ENCODE measurements at places on chromosomes 1 and 21. TPM values are rescaled to one million over a fixed set of nuclear protein-coding genes. Genes with fewer than 3 reads are reported as not detected.
A peak's percentile ranks its signal among the peaks of the same experiment; 100 is the strongest.

GRCh38 chr21:45607909-45608295 is 35.6 kb upstream of the PCBP3 start:
- H3K36me3 ChIP-seq: no peaks in the 10 kb centered on the region
- H3K27ac ChIP-seq: no peak overlapping the region
- no peak overlapping the region for H3K4me3 ChIP-seq
- no peak for DNase-seq

The SMCP gene
- total RNA-seq: not detected

- H3K4me3 ChIP-seq: no peak overlapping the region
- H3K36me3 ChIP-seq: no peaks in the 10 kb centered on the region
- H3K27me3 ChIP-seq: no peaks in the 10 kb centered on the region
- H3K27ac ChIP-seq: no peak overlapping the region
- DNase-seq: no peak
Observed at GRCh38 chr1:211532088-211532444, 40.1 kb upstream of the RD3 start.

- H3K36me3 ChIP-seq: no peaks in the 10 kb centered on the region
- H3K27me3 ChIP-seq: peaks cover 20% of the 10 kb centered on the region
- H3K27ac ChIP-seq: no peak overlapping the region
- no peaks in the 10 kb centered on the region for H3K4me1 ChIP-seq
Observed at GRCh38 chr21:14361958-14362357, 21.0 kb downstream of the HSPA13 start.

DNA sequence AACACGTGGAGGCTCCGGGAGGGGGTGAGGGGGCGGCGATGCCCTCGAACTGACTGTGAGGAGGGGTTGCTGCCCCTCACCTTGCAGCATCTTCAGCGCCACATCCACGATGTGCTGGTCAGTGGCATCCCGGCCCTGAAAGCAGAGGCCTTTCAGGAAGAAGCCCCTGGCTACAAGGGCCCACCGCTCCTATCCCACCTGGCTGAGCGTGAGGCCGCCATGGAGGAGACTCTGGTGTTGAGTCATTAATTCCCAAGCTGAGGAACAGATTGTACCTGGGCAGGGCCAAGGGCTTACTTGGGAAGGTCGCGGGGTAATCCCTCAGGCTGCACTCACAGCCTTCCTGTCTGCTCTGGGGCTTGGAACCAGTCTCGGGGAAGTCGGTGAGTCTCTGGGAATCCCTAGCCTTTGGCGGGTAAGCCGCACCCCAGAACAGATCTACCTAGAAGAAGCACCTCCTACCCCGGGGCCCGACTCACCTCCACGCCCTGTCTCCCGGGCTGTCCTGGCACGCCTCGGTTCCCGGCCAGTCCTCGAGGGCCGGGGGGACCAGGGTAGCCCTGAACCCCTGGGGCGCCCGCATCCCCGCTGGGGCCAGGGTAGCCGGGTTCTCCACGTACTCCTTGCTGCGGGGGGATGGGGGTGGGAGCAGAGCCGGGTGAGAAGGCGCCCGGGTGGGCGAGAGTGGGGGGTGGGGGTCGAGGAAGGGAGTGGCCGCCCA is 13.9 kb downstream of the COL9A2 start:
- H3K36me3 ChIP-seq: no peaks in the 10 kb centered on the region
- H3K27ac ChIP-seq: no peak overlapping the region
- no peaks in the 10 kb centered on the region for H3K27me3 ChIP-seq
- no peak overlapping the region for H3K4me3 ChIP-seq

The TSACC gene
- total RNA-seq: 0.82 TPM

The SEC22B gene
- 19.7 TPM for total RNA-seq

DNA sequence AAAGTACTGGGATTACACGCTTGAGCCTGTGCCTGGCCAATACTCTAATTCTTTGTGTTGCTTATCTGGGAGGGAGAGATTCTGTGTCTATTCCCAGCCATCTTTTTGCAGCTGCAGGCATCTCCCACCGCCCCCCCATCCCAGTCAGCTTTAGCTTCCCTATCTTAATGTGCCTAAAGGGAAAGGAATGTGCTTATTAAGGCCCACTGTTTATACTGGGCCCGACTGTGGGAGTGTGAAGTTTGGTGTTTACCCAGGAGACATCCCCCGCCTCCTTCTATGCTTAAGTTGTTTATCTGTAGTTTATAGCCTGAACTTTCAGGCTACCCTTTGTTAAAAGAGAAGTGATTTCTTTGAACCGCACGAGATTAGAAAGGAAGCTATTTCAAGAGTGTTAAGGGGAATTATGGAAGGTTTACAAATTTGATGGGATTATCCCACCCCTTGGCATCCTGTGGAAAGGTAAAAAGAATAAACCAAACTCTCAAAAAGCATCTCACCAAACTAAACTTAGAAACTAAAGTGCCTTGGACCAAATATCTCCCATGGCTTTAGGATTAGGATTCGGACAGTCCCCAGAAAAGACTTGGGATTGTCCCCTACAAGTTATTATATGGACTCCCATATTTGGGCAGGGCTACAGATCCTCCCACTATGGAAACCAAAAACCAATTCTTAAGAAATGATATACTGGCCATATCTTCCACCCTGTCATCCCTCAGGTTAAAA is 25.5 kb upstream of the ZNF496 start:
- H3K4me1 ChIP-seq: peaks cover 8% of the 10 kb centered on the region
- no peaks in the 10 kb centered on the region for H3K36me3 ChIP-seq
- no peak for DNase-seq
- H3K27me3 ChIP-seq: peaks cover 11% of the 10 kb centered on the region
- no peak overlapping the region for H3K4me3 ChIP-seq

- no peaks in the 10 kb centered on the region for H3K27me3 ChIP-seq
- no peak overlapping the region for H3K27ac ChIP-seq
- H3K36me3 ChIP-seq: peaks cover 53% of the 10 kb centered on the region
- H3K4me1 ChIP-seq: peaks cover 27% of the 10 kb centered on the region
- no peak for DNase-seq
- H3K4me3 ChIP-seq: peak overlapping the region; percentile 77
Observed at GRCh38 chr1:155931332-155932038, 2.7 kb downstream of the KHDC4 start.

DNA sequence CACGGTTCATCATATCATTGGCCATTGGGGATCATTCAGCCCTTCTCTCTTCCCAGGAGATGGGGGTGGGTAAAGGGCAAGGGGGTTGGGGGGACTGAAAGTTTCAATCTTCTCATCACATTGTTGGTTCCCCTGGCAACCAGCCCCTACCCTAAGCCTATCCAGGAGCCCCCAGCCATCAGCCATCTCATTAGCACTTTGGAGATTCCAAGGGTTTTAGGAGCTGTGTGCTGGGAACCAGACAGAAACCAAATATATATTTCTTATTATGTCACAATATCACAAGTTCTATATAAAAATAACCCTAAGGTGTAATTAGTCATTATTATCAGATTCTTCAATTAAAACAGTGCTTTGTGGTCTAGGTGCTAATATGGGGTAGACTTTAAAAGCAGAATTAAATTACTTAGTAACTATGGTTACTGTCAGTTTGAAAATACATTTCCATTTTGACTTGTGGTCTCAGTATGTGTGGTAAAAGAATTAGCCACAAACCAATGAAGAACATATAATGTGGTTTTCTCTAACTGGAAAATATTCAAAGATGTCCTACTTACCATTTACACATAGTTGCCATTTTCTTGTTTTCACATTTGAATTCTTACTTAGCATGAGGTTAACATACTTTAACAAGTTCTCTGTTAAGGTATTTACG is 28.1 kb downstream of the IL23R start:
- H3K27ac ChIP-seq: peak overlapping the region; percentile 86
- H3K36me3 ChIP-seq: peaks cover 9% of the 10 kb centered on the region
- H3K4me1 ChIP-seq: peaks cover 8% of the 10 kb centered on the region
- H3K27me3 ChIP-seq: no peaks in the 10 kb centered on the region
- peak; percentile 66 for DNase-seq

DNA sequence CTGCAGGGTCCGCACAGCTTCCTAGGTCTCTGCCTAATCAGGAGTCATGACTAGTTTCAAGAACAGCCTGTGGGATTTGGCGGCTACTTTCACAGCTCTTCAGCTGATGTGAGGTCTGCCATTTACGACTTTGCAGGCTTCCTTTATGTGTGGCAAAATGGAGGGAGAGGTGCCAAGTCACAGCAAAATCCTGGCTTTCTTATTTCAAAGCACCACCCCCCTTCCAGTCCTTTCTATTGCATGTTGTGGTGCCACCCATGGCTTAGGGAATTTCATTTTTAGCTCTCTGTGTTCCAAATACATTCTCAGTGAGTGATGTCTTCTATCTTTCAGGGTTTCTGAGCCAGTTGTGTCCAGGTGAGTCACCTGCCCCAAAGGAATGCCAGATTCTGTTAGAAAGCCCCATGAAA is 75.1 kb upstream of the WLS start:
- no peak overlapping the region for H3K27ac ChIP-seq
- H3K36me3 ChIP-seq: no peaks in the 10 kb centered on the region
- no peaks in the 10 kb centered on the region for H3K27me3 ChIP-seq
- no peak overlapping the region for H3K4me3 ChIP-seq
- H3K4me1 ChIP-seq: no peaks in the 10 kb centered on the region

GRCh38 chr1:115469703-115470476 is 131.8 kb upstream of the NGF start:
- no peaks in the 10 kb centered on the region for H3K27me3 ChIP-seq
- no peak overlapping the region for H3K27ac ChIP-seq
- H3K4me3 ChIP-seq: no peak overlapping the region
- H3K4me1 ChIP-seq: no peaks in the 10 kb centered on the region
- peak; percentile 74 for DNase-seq
- no peaks in the 10 kb centered on the region for H3K36me3 ChIP-seq

- no peaks in the 10 kb centered on the region for H3K36me3 ChIP-seq
- DNase-seq: no peak
Observed at GRCh38 chr1:212495766-212496494, 63.2 kb downstream of the NENF start.

The KCNH1 gene
- total RNA-seq: not detected

GRCh38 chr1:57019236-57019839 is 53.5 kb upstream of the C8B start:
- no peaks in the 10 kb centered on the region for H3K4me1 ChIP-seq
- H3K4me3 ChIP-seq: no peak overlapping the region
- no peaks in the 10 kb centered on the region for H3K27me3 ChIP-seq
- H3K27ac ChIP-seq: no peak overlapping the region

The DENND4B gene
- total RNA-seq: 128 TPM

DNA sequence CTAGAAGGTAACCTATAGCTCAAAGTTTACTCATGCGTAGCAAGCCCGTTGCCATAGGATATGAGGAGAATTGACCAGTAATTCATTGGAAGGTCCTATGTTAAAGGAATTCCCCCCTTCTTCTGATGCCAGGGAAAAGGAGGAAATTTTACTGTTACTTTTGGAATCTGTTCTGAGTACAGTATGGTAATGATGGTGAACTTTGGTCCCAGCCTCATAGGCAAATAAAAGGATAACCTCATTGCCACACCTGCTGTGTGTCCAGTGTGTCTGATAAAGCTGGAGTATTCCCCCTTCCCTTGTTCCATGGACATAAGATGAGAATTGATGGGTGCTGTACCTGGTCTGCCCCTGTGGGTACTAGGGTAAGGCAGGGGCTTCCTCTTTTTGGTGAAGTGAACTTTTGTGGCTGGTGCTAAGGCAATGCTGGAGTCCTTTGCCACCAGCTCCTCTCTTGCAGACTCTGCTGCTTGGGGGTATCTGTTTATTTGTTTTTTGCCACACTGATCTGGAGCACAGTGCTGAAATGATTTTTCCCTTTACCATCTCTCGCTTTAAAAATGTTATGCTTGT is 22.2 kb downstream of the MPZ start:
- H3K4me1 ChIP-seq: no peaks in the 10 kb centered on the region
- no peak overlapping the region for H3K27ac ChIP-seq
- H3K4me3 ChIP-seq: no peak overlapping the region
- H3K36me3 ChIP-seq: no peaks in the 10 kb centered on the region

The TRIM58 gene
- 0.23 TPM for total RNA-seq

The CYP4B1 gene
- total RNA-seq: not detected

GRCh38 chr1:150925080-150925479 is 1.1 kb upstream of the SETDB1 start:
- peak; percentile 65 for DNase-seq
- peaks cover 28% of the 10 kb centered on the region for H3K4me1 ChIP-seq
- no peaks in the 10 kb centered on the region for H3K27me3 ChIP-seq

DNA sequence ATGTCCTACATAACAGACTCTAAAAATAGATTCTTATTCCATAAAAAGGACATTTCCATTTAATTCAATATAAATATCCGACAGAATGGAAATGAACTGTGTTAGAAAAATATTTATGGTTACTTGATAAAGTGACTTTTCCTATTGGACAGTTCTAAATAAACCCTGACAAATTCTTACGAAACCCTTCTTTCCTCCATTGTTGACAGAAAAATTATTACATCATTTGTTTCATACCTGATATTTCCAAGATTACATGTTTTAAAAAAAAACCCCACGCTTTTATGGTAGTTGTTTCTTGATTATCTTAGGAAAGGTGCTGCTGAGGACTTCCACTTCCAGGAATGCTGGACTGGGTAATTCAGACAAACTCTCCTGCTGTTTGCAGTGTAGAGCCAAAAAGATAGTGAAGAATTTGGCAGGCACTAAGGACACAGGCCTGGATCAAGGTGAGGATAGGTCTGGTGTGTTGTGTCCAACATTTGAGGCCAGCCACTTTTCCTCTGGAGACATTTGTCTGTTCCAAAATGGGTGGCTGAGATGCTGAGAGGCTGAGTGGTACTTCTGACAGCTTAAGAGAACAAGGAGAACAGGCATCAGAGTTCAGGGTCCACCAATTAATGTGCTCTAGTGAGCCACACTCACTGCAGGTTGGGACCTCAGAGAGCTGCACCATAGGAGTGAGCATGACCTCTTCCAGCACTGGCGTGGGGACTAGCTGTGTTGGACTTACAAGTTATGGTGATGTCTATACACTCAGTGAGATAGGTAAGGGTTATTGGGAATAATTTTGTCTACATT is 7.0 kb upstream of the C1orf116 start:
- H3K27ac ChIP-seq: no peak overlapping the region
- no peak for DNase-seq
- H3K36me3 ChIP-seq: peaks cover 7% of the 10 kb centered on the region
- H3K4me3 ChIP-seq: no peak overlapping the region
- peaks cover 1% of the 10 kb centered on the region for H3K27me3 ChIP-seq
- H3K4me1 ChIP-seq: peaks cover under 1% of the 10 kb centered on the region

DNA sequence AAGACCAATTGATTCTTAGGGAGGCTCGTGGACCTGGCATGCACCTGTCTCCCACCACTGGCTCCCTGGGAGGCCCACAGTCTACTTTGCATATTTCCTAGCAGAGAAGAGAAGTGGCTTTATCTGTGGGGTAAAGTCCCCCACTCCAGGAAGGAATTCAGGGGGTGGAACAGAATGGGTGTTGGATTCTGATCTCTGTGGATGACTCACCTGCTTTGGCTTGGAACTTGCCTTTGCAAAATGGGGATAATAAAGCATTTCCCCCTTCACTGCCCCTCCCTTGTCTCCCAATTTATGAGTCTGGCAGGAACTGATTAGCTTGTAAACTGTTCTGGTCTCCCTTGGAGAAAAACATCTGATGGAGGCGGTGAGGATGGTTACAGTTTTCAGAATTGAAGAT is 21.2 kb upstream of the OTUD3 start:
- no peak overlapping the region for H3K4me3 ChIP-seq
- H3K4me1 ChIP-seq: no peaks in the 10 kb centered on the region
- no peak overlapping the region for H3K27ac ChIP-seq

- DNase-seq: no peak
- H3K27me3 ChIP-seq: peaks cover 69% of the 10 kb centered on the region
- no peak overlapping the region for H3K27ac ChIP-seq
- H3K4me3 ChIP-seq: peak overlapping the region; percentile 75
Observed at GRCh38 chr1:31765041-31765467, 914 bp upstream of the ADGRB2 start.

- peak; percentile 72 for DNase-seq
- H3K27ac ChIP-seq: peak overlapping the region; percentile 93
- H3K27me3 ChIP-seq: no peaks in the 10 kb centered on the region
- peaks cover 41% of the 10 kb centered on the region for H3K36me3 ChIP-seq
Observed at GRCh38 chr1:228083871-228084278, 1.4 kb downstream of the ARF1 start.

The LRRC53 gene
- total RNA-seq: not detected

All from activated CD4-positive, alpha-beta T cell treated with anti-CD3 and anti-CD28 coated beads, Interleukin-2, amount 10 ng/mL, durations not matched to agents 24 days and 14 days (primary cell).